ENCODE measurements at places on chromosomes 3 and 15. TPM values are rescaled to one million over a fixed set of nuclear protein-coding genes. Genes with fewer than 3 reads are reported as not detected.

DNA sequence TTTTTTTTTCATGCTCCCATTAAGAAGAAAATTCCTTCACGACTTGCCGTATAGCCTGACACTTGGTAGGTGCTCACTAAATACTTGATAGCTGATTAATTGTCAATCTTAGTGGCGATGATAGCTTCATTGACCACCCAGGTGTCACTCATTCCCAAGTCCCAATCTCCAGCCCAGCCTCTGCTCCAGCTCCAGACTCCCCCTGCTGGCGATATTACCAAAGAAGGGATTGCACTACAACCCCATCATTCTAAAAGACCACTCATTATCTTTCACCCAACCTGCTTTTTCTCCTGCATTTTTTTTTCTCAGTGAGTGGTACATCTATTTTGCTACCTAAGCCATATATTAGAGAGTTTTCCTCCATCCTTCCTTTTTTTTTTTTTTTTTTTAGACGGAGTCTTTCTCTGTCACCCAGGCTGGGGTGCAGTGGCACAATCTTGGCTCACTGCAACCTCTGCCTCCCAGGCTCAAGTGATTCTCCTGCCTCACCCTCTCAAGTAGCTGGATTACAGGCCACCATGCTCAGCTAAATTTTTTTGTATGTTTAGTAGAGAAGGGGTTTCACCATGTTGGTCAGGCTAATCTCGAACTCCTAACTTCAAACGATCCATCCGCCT is 19.5 kb upstream of the COMMD2 start:
- DNase-seq = peak; percentile 50

DNA sequence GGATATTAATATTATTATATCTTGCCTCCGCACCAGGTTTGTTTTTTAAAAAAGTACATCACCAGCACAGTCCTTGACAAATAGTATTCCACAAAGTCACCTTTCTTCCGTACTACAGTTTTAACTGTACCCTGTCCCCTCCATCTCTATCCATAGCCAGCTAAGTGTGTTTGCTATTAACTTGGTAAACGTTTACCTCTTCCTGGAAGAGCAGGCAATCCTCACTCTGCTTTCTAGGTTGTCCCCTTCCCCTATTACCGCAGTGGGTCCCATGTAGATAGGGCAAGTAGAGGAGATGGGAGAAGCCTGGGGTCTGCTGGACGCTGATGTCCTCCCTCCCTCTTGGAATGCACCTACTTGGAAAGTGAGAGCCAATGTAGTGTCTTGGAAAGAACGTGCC is 83.9 kb upstream of the ETV5 start:
- DNase-seq = no peak

GRCh38 chr3:129867506-129868124 is 25.9 kb downstream of the TMCC1 start:
- DNase-seq = no peak

DNA sequence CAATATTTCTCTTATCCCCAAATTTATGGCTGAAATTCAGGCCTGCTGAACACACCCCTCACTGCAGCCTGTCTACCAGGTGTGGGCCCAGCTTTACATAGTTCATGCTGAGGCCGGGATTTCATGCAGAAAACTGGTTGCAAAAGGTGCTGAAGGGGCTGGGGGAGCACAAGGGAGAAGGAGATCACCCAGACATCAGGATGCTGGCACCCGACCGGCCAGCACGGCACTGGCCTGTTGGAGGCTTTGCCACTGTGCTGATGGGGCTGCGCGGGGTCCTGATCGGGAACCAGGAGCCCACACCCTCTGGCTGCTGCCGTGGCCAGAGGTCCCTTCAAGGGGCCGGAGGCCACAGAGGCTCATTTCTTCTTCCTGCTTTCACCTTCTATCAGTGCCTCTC is 177.9 kb upstream of the C2CD4B start:
- no peak for DNase-seq

DNA sequence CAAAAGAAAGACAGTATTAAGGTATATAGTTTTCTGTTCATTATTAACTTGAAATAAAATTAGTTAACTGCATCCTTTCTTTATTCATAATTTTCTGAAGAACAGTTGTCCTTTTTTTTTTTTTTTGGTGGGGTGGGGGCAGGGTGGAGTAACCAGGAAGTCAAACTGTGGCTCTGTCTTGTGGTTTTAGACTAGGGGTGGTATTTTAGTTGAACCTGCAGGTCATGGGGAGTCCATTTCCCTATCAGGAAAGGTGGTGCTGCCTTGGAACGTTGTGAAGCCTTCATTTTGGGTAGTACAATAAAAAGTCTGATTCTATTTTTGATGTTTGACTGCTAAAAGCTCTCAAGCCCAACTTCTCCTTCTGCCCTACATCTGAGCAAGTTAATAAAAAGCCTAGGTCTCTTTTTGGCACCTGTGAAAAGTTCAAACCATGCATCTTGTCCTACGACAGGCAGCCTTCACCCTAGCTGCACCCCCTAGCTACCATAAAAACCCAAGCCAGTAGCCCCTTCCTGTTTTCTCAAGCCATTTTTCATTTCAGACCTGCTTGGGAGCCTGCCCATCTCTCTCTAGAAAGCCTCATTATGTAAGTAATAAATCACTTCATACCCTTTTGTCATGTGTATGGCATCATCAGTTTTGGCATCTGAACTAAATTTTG is 31.2 kb upstream of the RIOX2 start:
- DNase-seq = no peak

GRCh38 chr3:157533298-157534070 is 30.3 kb upstream of the VEPH1 start:
- DNase-seq = no peak

DNA sequence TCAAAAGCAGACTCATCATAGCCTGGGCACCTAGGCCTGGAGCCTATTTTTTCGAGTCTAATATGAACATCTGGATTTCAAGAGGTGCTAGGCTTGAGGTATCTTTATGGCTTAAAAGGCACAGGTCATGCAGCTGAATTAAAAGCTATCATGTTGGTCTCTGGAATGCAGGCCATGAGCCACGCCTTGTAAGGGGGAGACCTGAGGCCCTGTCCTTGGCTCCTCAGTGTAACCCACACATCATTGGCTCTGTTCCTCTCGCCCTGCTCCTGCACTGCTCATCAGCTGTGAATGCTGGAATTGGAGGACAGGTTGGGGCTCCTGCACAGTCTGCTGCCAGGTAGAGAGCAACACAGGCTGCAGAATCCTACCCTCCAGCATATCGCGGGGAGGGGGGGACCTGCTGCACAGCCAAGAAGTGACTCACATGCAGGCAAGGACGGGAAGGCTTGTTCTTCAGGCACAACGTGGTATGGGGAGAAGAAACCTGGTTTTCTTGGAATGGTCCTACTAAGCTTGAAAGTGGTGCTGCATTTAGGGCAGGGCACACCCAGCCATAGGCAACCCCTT is 146.0 kb downstream of the CHST2 start:
- DNase-seq = no peak

GRCh38 chr3:181329024-181329423 is 339.5 kb upstream of the DNAJC19 start:
- DNase-seq = no peak

DNA sequence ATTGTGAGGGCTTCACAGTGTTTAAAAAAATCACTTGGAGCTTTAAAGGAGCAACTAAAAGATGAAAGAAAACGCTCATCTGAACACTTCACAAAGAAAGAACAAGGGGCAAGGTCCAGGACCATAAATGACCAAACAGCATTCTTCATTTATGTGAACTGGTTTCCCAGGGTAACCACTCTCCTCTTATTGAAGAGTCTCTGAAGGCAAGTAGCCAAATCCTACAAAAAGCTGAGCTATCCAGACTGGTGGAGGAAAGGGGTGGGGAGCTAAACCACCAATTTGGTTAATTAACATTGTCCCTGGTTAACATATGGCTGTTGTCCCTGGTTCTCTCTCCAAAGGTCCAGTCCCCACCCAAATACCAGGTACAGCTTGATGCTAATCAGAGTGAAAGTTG is 58.1 kb downstream of the OSBPL10 start:
- DNase-seq = no peak

DNA sequence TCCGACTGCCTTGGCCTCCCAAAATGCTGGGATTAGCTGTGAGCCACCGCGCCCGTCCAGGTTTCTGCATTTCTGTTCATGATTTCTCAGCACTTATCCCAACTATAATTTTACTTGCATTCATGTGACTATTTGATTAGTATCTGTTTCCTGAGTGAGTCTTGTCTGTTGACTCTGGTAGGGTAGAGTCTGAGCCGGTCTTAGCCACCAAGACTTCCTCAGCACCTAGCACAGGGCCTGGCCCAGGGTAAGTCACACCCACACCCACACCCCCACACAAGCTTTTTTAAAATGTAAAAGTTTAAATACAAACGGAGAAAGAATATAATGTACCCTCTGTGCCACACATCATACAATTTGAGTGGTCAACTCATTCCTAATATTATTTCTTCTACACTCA is 3.1 kb upstream of the SPATA12 start:
- no peak for DNase-seq

GRCh38 chr3:35659768-35660167 is 20.4 kb downstream of the ARPP21 start:
- DNase-seq = no peak

DNA sequence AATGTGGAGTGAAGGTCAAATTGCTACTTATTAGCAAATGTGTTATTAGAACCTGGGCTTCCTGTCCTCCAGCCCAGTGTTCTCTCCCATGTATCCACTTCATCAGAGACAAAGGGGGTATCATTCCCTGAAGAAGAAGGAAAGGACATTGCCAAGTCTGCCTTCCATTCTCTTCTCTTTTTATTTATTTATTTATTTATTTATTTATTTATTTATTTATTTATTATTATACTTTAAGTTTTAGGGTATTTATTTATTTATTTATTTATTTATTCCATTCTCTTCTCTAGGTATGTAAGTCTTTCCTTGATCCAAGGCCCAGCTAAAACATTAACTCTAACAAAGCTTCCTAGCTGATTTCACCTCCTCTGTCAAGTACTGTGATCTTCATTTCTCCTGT is 277.8 kb upstream of the DNAJC19 start:
- DNase-seq = no peak

- DNase-seq = no peak
Measured at GRCh38 chr15:99131441-99132023, 26.7 kb downstream of the SYNM start.

- DNase-seq = no peak
Measured at GRCh38 chr3:75089841-75090240, 475.4 kb upstream of the CNTN3 start.

GRCh38 chr3:18258492-18258891 is 166.6 kb downstream of the SATB1 start:
- DNase-seq = no peak

DNA sequence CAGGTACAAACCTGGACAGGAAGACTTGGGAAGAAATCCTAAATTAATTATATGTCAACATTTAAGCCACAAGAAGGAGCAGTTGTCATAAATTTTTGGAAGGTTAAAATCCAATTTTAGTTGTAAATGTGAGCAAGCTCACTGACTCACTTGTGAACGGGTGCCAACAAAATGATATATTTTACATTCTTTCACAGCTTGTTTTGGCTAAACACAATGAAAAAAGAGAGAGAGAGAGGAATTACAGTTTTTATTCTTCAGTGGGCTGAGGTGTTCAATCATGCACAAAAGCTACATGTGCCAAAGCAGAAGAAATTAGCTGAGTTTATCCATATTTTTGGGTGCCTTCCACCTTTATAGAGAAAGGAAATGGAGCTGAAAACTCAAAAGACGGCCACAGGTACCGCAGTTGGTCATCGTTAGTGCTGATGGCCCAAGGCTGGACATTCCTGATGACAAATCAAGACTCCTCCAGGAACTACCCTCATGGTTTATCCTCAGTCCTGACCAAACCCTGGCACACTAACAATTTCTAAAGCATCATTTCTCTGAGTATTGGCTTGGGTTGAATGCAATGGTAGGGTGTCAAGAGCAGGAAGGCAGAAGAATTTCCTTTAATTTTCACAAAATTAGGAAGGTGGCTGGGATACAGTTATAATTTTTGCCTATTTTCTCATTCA is 37.6 kb upstream of the WNT5A start:
- no peak for DNase-seq

DNA sequence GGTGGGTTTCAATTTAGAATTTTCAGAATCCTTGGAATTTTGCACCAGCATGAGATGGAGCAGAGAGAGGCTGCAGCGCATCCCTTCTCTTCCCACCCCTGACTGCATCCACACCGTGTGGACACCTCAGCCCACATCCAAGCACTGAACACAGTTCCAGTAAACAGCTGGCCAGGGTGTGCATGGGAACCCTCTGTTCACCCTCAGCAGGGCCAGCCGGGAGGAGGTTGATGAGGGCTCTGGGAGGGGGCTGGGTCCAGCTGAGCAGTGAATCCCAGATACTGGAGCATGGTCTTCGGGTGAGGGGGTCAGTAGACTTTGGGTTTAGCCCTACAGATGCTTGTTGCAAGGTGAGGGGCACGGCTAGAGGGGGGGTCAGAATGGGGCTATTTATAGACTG is 85.8 kb downstream of the RPLP1 start:
- DNase-seq = no peak

GRCh38 chr3:118607915-118608820 is 426.5 kb downstream of the IGSF11 start:
- no peak for DNase-seq

- no peak for DNase-seq
Measured at GRCh38 chr15:74451322-74451721, 9.6 kb downstream of the UBL7 start.

- DNase-seq = no peak
Measured at GRCh38 chr3:157789162-157789561, 285.9 kb upstream of the VEPH1 start.

The PLCL2 gene
- total RNA-seq = 63.0 TPM

The GOLGB1 gene
- total RNA-seq = 78.3 TPM

The CX3CR1 gene
- 7.6 TPM for total RNA-seq

The VGLL3 gene
- 14.8 TPM for total RNA-seq

The ETFA gene
- total RNA-seq = 90.9 TPM

The FBXO22 gene
- 5.4 TPM for total RNA-seq

The WDR72 gene
- 0.15 TPM for total RNA-seq

The VPS8 gene
- total RNA-seq = 76.5 TPM

The FOXL2NB gene
- 1.3 TPM for total RNA-seq

The GNAT1 gene
- not detected for total RNA-seq
